ENCODE measurements at places on chromosomes 1 and 21. TPM values are rescaled to one million over a fixed set of nuclear protein-coding genes. Genes with fewer than 3 reads are reported as not detected.

Gene GABRD
- 0.22 TPM for total RNA-seq

Gene HMGCS2
- not detected for total RNA-seq

Gene SERTAD4
- total RNA-seq: not detected

Gene F13B
- not detected for total RNA-seq

Gene IQCC
- total RNA-seq: 2.7 TPM

Gene MAEL
- not detected for total RNA-seq

Gene IL19
- total RNA-seq: not detected

Gene TFF1
- total RNA-seq: not detected

GRCh38 chr1:31985430-31985829 lies 28.2 kb upstream of the KHDRBS1 start:
- H3K27me3 ChIP-seq: no peaks in the 10 kb centered on the region
- H3K4me1 ChIP-seq: peaks cover 45% of the 10 kb centered on the region
- H3K4me3 ChIP-seq: peak overlapping the region; percentile 29
- DNase-seq: no peak
- no peaks in the 10 kb centered on the region for H3K36me3 ChIP-seq

DNA sequence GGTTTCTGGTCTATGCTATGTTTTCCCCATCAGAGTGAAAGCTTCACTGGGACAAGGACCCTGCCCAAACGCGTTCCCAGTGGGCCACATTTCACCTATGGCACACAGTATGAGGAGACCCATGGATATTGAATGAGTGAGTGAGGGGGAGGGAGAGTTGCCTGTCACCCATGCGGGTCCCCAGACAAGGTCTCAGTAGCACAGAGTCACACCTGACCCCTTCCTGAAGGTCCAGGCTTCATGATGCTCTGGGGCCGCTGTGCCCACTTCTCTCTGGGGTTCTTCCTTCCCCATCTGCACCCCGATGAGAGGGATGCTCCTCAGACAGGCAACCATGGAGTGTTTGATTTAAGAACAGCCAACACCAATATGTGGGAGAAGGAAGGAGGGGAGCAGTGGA lies 72.3 kb upstream of the CSF3R start:
- H3K4me1 ChIP-seq: no peaks in the 10 kb centered on the region
- no peak overlapping the region for H3K4me3 ChIP-seq
- DNase-seq: no peak
- H3K27ac ChIP-seq: no peak overlapping the region
- H3K27me3 ChIP-seq: peaks cover 13% of the 10 kb centered on the region

GRCh38 chr1:162159515-162159914 lies 90.0 kb downstream of the NOS1AP start:
- H3K4me3 ChIP-seq: no peak overlapping the region
- no peak for DNase-seq
- peaks cover 3% of the 10 kb centered on the region for H3K27me3 ChIP-seq
- H3K36me3 ChIP-seq: no peaks in the 10 kb centered on the region

DNA sequence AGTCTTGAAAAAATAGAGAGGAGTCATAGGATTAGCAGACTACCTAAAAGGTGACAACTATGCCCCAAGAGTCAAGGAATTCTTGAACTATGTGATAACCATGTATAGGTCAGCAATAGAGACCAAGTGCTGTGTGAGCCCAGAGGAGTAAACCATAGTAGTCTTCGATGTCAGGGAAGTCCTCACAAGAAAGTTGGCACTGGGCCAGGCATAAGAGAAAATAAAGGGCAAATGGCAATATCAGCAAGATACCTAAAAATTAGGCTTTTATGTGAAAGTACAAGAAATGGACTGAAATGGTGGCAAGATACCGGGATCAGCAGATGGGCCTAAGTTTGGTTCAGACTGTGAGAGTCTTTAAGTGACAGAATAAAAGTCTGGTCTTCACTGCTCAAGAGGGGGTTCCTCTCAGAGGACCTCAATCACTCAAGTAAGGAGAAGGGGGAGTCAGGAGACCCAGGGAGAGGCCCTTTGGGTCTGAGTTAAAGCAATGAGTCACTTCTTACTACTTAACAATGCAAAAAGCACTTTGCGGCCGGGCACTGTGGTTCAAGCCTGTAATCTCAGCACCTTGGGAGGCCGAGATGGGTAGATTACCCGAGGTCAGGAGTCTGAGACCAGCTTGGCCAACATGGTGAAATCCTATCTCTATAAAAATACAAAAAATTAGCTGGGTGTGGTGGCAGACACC lies 95.0 kb downstream of the TEX35 start:
- H3K36me3 ChIP-seq: no peaks in the 10 kb centered on the region
- H3K27me3 ChIP-seq: peaks cover 2% of the 10 kb centered on the region
- no peak overlapping the region for H3K27ac ChIP-seq
- no peaks in the 10 kb centered on the region for H3K4me1 ChIP-seq
- no peak for DNase-seq

DNA sequence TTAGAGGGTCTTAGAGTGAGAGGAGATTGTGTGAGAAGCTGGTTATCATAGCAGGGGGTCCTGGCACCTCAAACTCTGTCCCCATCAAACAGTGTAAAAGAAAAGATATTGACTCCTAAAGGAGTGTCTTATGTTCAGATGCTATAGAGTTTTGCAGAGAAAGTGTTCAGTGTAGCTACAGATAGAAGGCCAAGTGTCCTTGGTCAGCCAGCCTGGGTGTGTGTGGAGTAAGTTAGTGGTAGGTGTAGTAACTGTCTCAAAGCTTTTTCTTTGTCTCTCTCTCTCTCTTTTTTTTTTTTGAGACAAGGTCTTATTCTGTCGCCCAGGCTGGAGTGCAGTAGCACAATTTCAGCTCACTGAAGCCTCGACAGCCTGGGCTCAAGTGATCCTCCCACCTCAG lies 17.2 kb downstream of the CAMTA1 start:
- H3K27me3 ChIP-seq: no peaks in the 10 kb centered on the region
- no peaks in the 10 kb centered on the region for H3K36me3 ChIP-seq
- peaks cover 19% of the 10 kb centered on the region for H3K4me1 ChIP-seq
- no peak for DNase-seq
- H3K4me3 ChIP-seq: no peak overlapping the region

DNA sequence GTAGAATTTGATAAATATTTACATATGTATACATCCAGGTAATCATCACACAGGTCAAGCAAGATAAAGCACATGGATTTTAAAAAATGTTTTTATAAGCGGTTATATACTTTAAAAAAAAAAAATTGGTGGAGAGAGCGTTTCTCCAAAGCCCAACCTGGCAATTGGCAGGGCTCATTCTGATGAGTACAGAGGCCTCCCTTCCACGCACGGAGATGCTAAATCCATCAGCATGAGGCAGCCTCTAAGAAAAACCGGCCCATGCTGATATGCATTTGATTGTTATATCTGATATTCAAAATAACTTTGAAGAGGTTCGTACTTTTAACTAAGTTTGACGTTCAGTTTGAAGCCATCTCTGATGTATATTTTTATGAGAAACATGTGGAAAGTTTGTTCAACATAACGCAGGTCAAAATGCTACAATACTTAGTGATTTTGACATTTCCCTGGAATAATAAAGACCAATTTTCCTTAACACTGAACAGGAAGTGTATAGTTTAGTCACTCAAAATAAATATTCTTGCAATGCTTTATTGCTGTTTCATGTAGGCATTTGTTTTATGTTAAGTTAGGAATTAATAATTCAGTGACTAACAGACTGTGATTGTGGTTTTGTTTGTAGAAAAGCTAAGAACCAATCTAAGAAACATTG lies 151.7 kb downstream of the NR5A2 start:
- H3K4me1 ChIP-seq: peaks cover 4% of the 10 kb centered on the region
- H3K36me3 ChIP-seq: no peaks in the 10 kb centered on the region
- no peaks in the 10 kb centered on the region for H3K27me3 ChIP-seq
- no peak for DNase-seq
- H3K4me3 ChIP-seq: no peak overlapping the region

- no peaks in the 10 kb centered on the region for H3K27me3 ChIP-seq
- H3K4me3 ChIP-seq: peak overlapping the region; percentile 96
- no peaks in the 10 kb centered on the region for H3K36me3 ChIP-seq
- peaks cover 57% of the 10 kb centered on the region for H3K4me1 ChIP-seq
These were observed 708 bp downstream of the PRDM2 start for GRCh38 chr1:13700521-13701270.

DNA sequence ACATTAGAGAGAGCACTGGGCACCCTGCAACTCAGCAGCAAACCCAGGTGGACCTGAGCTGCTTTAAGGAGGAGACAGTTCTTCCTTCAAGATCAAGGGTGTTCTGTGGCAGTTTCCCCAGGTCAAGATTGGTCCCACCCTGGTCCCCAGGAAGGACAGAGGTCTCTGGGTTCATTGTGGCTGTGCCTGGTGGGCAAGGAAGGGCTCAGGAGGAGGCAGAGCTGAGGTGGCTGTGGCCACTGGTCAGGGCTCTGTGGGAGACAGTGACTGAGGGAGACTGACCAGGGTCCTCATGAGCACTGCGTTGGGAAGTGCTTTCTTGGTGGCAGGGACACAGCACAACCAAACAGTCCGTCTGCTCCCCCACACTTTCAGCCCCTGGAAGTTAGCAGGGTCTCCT lies 141.3 kb downstream of the FCRL5 start:
- H3K36me3 ChIP-seq: no peaks in the 10 kb centered on the region
- H3K4me3 ChIP-seq: no peak overlapping the region
- no peak for DNase-seq
- no peak overlapping the region for H3K27ac ChIP-seq
- H3K4me1 ChIP-seq: no peaks in the 10 kb centered on the region
- H3K27me3 ChIP-seq: peaks cover 3% of the 10 kb centered on the region

- no peak for DNase-seq
- no peak overlapping the region for H3K4me3 ChIP-seq
- H3K27me3 ChIP-seq: no peaks in the 10 kb centered on the region
- no peaks in the 10 kb centered on the region for H3K4me1 ChIP-seq
These were observed 48.4 kb downstream of the ARHGEF16 start for GRCh38 chr1:3502641-3503524.

GRCh38 chr1:239841631-239842030 lies 250.1 kb upstream of the FMN2 start:
- no peaks in the 10 kb centered on the region for H3K36me3 ChIP-seq
- no peaks in the 10 kb centered on the region for H3K4me1 ChIP-seq
- no peak for DNase-seq
- no peak overlapping the region for H3K27ac ChIP-seq

- DNase-seq: no peak
- no peak overlapping the region for H3K4me3 ChIP-seq
- H3K27ac ChIP-seq: no peak overlapping the region
- H3K36me3 ChIP-seq: peaks cover 2% of the 10 kb centered on the region
- no peaks in the 10 kb centered on the region for H3K4me1 ChIP-seq
- no peaks in the 10 kb centered on the region for H3K27me3 ChIP-seq
These were observed 98.3 kb downstream of the PIGK start for GRCh38 chr1:77120950-77121349.

- peak overlapping the region; percentile 90 for H3K4me3 ChIP-seq
- H3K27me3 ChIP-seq: no peaks in the 10 kb centered on the region
- H3K4me1 ChIP-seq: peaks cover 60% of the 10 kb centered on the region
- DNase-seq: no peak
- H3K36me3 ChIP-seq: peaks cover 42% of the 10 kb centered on the region
These were observed 717 bp downstream of the B4GALT3 start for GRCh38 chr1:161176468-161177111.

DNA sequence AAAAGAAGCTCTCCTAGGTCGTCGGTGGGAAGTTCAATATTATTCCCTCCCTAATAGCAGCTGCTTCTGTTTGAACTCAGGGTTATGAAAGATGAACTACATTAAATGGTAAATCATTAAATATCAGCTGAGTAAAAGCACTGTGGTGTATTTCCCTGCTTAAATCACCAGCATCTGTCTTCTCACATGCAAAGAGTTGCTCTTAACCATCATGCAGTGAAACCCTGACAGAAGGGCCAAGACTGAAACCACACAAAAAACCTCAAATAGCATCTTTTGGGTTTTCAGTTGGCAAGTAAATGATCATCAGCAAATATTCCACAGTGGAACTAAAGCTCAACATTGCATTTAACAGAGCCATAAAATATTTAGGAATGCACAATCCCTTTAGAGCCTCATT lies 380.0 kb upstream of the ADGRL2 start:
- H3K4me3 ChIP-seq: no peak overlapping the region
- H3K36me3 ChIP-seq: no peaks in the 10 kb centered on the region
- no peak overlapping the region for H3K27ac ChIP-seq
- H3K4me1 ChIP-seq: no peaks in the 10 kb centered on the region
- no peak for DNase-seq

DNA sequence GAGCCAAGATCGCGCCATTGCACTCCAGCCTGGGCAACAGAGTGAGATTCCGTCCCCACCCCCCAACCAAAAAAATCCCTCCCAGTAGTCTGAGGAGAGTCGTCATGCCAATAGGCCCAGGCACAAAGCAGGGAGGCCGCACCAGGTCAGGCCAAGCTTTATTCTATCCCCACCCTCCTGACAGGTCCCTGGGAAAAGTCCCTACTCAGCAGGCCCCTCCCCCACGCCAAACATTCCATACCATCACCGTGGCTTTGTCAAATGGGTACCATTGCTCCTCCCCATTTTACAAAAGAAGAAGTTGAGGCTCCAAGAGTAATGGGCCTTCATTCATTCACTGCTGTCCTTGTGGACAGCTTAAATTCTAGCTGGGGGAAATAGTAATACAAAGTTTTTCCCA lies 5.3 kb downstream of the GPR3 start:
- H3K4me3 ChIP-seq: no peak overlapping the region
- DNase-seq: no peak
- no peaks in the 10 kb centered on the region for H3K27me3 ChIP-seq
- H3K27ac ChIP-seq: no peak overlapping the region
- no peaks in the 10 kb centered on the region for H3K36me3 ChIP-seq

GRCh38 chr1:242185731-242186130 lies 186.8 kb upstream of the MAP1LC3C start:
- H3K4me1 ChIP-seq: no peaks in the 10 kb centered on the region
- no peaks in the 10 kb centered on the region for H3K36me3 ChIP-seq
- DNase-seq: no peak
- H3K27me3 ChIP-seq: no peaks in the 10 kb centered on the region
- no peak overlapping the region for H3K27ac ChIP-seq

DNA sequence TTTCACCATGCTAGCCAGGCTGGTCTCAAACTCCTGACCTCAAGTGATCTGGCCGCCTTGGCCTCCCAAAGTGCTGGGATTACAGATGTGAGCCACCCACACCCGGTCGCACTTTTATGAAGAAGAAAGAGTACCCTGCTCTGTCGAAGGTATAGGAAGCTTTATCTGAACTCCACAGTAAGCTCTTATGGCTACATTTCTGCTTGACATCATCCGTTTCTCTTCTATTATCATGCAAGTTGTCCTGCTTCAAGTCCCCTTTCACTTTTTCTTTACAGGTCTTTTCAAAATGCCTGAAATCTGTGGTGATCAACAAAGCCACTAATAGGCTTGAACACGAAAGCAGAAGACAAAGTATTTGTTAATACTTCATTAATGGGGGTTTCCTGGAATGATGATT lies 4.0 kb downstream of the RPE65 start:
- H3K36me3 ChIP-seq: no peaks in the 10 kb centered on the region
- H3K27me3 ChIP-seq: no peaks in the 10 kb centered on the region
- H3K4me1 ChIP-seq: no peaks in the 10 kb centered on the region
- no peak overlapping the region for H3K27ac ChIP-seq
- H3K4me3 ChIP-seq: no peak overlapping the region
- no peak for DNase-seq
